ENCODE measurements at places on chromosomes 16 and 17.

- peak; percentile 80 for DNase-seq
These were observed 197.4 kb downstream of the SPECC1 start for GRCh38 chr17:20206591-20206990.

DNA sequence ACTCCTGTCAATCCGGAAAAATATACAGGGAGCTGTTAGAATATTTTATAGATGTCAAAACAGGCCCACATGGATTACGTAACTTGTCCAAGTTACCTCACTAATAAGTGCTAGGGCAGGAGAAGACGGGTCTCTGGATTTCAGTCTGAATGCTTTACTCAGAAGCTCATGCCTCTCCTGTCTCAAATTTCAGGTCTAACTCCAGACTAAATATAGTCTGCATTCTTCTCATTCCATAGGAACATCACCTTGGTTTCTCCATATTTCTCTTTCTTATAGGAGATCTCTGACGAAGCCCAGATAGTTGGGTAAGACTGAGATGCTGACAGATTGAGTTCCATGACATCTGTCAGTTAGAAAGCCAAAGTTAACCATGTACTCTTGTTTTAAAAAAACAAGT is 174.2 kb downstream of the STX8 start:
- peak; percentile 16 for DNase-seq

DNA sequence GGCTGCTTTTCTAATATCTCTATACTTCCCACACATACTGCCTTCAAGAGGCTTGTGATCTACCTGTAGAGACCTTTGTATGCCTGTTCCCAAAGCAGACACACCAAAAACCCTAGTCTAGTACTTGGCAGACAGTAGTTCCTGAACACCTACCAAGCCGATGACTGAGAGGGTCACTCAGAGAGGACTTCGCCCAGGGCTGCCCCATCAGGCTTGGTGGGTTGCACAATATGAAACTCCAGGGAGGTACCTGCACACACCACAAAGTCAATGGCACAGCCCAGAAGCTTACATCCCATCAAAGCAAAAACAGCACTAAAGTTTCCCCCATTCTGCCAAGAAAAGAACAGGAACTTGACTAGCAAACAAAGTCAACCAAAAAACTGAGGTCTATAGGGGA is 30.3 kb downstream of the ASPA start:
- no peak for DNase-seq

GRCh38 chr16:82776470-82777146 is 149.8 kb downstream of the CDH13 start:
- DNase-seq: peak; percentile 15

- peak; percentile 28 for DNase-seq
These were observed 24.4 kb downstream of the CNTROB start for GRCh38 chr17:7956228-7956965.

DNA sequence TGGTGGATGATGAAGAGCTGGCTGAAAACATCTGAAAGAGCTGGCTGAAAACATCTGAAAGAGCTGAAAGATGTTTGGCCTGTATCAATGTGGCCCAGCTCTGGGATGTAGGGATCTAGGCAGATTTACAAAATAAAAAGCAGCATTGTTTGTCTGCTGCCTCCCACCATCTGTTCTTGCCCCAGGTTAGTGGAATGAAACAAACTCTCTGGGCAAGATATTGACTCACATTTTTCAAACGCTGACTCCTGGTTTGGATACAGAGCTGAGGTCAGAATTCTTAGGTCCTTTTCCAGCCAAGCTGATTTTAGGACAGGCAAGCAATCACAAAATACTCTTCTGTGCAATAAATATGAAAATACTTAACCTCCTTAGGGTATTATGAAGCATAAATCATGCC is 139.0 kb downstream of the STX8 start:
- no peak for DNase-seq

GRCh38 chr16:21276090-21276489 is 2.0 kb downstream of the CRYM start:
- no peak for DNase-seq

DNA sequence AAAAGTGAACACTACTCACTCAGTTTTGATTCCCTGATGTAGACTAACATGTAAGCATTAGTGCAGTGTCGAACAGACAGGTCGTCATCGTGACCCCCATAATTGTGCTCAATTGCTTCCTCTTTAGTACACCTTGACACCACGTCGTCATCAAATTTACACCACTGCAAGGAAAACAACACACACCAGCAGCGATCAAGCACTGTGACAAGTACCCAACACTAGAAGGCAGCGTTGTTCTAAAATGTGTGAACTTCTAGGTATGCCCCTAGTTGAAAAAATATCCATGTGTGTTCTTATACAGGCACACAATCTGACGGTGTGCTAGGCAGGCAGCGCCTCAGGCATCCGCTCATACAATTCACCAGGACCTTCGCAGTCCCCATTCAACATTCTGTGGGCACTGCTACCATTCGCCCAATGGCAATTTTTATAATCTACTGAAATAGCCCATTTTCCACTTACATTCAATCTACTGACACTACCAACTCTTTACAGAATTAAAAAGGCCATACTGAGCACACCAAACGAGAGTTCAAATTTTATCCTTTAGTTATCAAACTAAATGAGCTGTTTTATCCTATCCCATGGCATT is 23.1 kb downstream of the LITAFD start:
- DNase-seq: peak; percentile 56

GRCh38 chr16:15482068-15482747 is 47.8 kb downstream of the BMERB1 start:
- DNase-seq: peak; percentile 99

DNA sequence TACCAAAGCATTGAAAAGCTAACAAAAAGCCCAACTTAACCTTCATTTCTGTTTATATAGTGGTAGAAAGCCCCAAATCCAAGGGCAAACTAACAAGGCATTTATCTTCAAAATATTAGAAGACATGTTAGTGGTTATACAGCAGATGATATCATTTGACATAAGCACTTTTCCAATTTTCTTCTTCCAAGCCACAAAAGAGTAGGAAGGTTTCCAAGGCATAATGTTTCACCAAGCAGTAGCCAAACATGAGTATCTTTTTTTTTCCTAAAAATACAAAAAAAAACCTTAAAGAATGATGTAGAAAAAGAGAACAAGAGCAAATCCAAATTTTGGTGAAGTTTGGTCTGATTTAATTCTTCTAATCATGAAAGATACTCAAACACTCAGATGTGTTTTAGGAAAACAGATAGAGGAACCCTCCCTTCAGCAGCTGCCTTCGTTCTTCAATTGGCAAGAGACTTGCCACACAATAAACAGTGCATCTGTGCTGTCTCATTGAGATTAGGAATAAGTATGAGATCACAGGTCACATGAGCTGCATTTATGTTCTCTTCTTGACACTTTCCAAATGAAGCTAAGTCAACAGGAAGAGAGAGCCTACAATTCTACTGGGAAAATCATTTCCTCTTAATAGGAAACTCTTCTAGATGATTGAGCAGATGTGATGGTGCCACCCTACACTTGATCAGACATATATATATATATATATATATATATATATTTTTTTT is 106.7 kb downstream of the TTC19 start:
- DNase-seq: peak; percentile 86

GRCh38 chr17:61351745-61352407 is 47.8 kb upstream of the TBX2 start:
- DNase-seq: no peak

GRCh38 chr16:72997141-72997542 is 50.8 kb downstream of the ZFHX3 start:
- DNase-seq: peak; percentile 73

- DNase-seq: no peak
These were observed 115.0 kb downstream of the MGAT5B start for GRCh38 chr17:76983075-76983775.

DNA sequence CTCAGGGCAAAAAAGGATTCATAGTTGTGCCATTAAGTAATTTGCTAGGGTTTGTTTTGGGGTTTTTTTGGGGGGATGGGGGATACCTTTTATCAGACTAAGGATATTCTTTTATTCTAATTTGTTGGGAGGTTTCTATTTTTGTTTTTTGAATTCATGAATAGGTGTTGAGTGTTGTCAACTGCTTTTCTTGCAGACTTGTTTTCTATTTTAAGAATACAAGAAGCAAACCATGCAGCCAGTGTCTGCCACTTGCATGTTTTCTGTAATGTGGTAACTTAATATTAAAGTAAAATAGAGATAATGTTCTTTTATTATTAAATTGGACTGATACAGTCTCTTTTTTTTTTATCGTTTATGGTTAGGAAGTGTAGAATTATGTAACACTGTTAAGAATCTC is 49.5 kb downstream of the NFATC3 start:
- DNase-seq: no peak

DNA sequence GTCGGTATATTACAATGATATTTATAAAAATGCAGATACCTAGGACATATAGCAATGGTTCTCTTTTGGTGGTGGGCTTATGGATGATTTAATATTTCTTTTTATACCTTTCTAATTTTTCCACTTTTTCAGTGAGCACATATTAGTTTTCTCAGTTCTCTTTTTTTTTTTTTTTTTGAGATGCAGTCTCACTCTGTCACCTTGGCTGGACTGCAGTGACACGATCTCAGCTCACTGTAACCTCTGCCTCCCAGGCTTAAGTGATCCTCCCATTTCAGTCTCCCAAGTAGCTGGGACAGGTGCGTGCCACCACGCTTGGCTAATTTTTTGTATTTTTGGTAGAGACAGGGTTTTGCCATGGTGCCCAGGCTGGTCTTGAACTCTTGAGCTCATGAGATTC is 15.1 kb downstream of the MAP3K14 start:
- no peak for DNase-seq

- DNase-seq: no peak
These were observed 7.6 kb downstream of the ALOX15B start for GRCh38 chr17:8046306-8046928.

DNA sequence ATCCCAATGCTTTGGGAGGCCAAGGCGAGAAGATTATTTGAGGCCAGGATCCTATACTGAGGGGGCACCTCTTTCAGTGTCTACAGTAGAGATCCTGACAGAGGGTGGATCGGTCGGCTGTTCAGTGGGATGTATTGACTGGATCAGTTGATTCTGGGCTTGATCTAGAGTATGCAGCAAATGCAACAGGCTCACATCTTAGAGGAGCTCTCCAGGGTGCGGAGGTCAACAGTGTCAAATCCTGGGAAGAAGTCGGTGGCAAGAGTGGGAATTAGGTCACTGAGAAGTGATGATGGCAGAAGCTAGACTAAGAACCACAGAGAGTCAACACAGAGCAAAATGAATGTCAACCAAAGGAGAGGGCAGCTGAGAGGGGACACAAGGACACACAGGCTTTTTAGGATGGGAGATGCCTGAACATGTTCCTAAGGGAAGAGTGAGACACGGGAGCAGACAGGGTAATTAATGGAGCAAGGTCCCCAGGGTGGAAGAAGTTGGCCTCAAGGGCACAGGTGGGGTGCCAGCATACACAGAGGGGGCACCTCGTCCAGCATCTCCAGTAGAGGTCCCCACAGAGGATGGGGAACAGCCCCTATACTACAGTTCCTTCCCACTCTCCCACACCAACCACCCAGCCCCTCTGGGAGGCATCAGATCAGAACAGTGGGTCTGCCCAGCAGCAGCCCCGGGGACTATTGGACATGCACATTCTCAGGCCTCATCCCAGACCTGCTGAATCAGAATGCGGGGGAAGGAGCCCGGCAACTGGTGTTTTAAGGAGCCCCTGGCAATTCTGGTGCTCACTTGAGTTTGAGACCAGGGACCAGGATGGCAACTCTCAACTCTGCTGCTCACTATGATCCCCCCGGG is 10.0 kb upstream of the CYTH1 start:
- DNase-seq: no peak

DNA sequence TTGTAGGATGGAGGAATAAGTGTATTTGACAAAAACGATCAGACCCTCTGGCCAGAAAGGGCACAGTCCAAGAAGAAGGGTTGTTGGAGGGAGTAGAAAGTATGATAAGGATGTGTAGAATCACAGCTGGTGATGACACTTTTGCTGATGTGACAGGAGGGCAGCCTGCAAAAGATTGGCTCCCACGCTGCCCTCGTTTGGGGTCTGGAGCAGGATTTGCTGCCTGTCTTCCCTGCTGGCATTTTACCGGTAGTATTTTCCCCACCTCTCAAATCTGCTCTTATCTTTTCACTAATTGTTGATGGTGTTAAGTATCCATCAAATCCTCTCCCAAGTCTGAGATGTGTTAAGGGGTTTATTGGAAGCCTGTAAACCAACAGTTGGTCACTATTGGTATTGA is 208.8 kb downstream of the CCDC182 start:
- DNase-seq: no peak
